ENCODE measurements at places on chromosomes 7 and 10. TPM values are rescaled to one million over a fixed set of nuclear protein-coding genes. Genes with fewer than 3 reads are reported as not detected.

DNA sequence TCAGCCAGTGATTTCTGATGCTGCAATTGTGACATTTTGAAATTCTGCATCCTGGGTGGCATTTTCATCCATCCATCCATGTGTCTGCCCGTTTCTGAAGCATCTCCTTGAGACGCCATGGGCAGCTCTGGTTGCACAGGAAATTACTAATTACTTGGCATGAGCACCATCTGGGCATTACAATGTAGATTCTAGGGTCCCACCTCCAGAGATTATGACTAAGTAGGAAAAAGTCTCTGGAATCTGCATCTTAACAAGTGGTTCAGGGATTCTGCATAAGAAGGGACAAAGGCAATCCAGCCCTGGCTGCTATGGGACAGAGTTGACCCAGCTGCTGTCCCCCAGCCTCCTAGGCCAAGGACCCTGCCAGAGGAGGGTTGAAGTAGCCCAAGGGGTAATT is 65.3 kb downstream of the CUZD1 start:
- DNase-seq: no peak

- DNase-seq: no peak
Measured at GRCh38 chr10:5497948-5498730, 1.2 kb downstream of the CALML5 start.

DNA sequence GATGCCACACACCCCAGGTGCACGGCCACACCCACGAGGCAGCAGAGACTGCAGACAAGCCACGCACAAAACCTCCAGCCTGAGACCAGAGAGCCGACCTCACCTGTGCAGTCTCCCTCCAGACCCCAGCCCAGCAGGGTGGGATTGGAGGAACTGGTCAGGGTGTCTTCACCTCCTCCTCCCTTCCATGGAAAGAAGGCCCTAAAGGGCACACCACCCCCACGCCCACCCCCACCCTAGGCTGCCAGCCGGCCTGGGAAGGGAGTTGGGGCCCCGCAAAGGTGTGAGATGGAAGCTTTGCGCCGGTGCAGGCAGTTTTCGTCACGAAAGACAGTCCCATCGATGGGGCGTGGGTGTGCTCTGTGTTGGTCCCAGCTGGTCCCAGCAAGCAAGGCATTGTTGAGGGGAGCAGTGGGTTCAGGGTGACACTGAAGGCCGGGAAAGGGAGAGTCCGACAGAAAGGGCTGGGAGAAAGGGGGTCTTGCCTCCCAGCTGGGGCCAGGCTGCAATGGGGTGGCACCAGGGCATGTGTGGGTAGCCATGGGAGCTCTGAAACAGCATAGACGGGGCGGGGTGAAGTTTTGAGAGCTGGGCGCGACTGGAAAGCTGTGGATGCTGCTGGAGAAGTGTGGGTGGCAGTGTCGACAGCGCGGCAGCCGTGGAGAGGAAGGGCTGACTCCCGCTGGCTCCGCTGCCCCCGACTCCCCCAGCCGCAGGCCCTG is 349.2 kb downstream of the GLRX3 start:
- DNase-seq: no peak

DNA sequence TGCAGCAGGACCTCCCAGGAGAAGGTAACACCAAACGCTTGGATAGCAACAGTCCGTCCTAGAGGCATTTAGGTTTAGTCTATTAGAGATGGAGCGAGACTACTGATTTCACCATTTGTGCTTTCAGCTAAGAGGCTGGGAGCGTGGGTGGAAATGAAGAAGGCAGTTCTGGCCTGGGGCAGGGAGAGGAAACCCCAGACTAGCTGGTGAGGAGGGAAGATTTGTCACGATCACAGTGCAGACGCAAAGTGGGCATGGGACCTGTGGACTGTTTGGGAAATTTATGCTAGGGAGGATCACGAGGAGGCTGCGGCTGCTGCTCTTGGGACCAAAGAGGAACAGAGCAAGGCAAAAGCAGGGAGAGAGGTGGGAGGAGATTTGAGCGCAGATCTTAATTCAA is 130.4 kb upstream of the AOAH start:
- no peak for DNase-seq

DNA sequence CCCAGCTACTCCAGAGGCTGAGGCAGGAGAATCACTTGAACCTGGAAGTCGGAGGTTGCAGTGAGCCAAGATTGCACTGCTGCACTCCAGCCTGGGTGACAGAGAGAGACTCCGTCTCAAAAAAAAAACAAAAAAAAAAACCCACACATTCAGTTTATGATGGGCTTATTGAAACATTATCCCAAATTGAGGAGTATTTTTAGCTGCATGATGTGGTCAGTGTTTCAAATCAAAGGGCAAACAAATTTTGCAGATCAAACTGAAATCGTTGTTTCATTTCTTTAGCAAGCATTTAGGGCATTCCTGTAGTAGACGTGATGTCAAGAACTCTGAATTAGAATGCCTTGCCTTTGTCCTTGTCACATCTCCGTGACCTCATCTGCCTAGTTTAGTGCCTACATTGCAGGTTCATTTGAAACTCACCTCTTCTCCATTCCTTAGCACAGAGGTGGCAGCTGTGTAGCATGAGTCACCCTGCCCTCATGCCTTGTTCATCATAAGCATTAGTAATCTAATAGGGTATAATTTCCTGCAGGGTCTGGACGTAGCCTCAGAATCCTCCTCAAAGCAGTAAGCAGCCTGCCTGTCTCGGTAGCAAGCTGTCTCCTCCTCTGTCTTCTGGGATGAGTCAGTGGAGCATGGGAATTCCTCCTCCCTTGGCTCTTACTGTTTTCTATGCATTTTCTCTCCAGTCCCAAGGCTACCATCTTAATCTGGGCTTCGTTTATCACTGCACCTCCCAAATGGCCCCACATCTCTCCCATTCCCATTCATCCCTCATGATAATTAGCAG is 73.8 kb downstream of the CUL1 start:
- no peak for DNase-seq

GRCh38 chr7:33788531-33788930 is 116.8 kb upstream of the BMPER start:
- no peak for DNase-seq

DNA sequence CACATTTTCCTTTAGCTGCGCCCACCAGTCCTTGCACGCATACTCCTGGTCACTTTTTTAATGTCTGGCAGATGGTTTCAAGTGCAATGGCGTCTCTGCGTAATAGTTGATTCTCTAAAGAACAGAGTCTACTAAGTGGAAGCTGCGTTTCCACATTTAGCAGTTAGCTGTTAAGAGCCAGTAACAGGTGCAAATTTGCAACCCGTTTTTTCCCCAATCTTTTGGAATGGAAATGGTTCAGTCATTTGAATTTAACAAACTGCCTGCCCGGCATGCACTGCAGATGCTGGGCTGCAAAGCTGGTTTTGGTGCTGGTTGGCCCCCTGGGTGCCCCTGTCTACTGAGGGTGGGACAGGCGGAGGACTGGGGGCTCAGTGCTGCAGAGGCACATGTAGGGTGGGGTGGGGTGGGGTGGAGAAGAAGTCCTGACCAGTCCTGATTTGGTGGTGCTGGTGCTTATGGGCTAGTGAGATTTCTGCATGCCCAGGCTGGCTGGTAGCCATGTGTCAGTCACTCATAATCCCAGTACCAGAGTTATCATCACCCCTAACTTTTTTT is 43.9 kb downstream of the CUX1 start:
- no peak for DNase-seq

DDC gene
- not detected for total RNA-seq

TFR2 gene
- total RNA-seq: 1.7 TPM

NUTM2E gene
- total RNA-seq: not detected

GUSB gene
- total RNA-seq: 63.7 TPM

MEOX2 gene
- total RNA-seq: not detected

LRRC18 gene
- not detected for total RNA-seq

HOXA3 gene
- 2.2 TPM for total RNA-seq

SPDYE8 gene
- total RNA-seq: not detected
